ENCODE measurements at places on chromosomes 11 and 22.

DNA sequence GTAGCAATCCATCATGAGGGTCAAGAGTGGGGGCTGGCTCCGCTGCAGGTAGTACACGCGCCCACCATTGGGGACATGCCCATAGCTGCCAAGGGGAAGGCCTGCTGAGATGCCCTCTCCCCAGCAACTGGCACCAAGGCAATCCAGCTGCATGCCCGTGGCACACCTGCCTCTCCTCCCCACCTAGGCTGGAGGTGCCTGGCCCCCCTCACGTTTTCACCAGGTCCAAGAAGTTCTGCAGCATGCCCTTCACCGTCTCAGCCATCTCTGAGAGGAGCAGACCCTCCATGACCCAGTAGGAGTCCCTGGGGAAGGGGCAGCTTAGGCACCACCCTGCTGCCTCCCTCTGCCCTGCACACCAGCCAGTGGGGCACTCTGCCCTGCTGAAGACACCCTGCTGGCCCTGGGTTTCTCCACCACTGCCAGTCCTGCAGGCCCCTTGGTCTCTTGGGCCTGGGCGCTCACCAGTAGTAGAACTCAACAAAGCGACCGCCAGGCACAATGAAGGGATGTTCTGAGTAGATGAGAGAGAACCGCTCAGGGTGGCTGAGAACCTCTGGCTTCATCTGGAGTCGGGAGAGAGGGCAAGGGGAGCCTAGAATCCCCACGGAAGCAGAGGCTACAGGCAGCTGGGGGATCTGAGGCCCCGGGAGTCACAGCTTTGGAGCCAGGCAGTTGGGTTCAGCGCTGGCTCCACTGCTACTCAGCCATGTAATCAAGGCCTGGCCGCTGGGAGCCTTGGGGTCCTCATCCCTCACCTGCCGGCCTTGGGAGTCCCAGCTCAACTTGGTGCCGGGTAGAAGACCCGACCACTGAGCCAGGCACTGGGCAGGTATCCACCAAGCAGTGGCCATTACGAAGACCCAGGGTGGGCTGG lies 17.8 kb downstream of the TREH start:
- no peak for DNase-seq

- DNase-seq, result no peak
Measured at GRCh38 chr11:46906609-46907041, 11.7 kb downstream of the LRP4 start.

- no peak for DNase-seq
Measured at GRCh38 chr11:44104481-44105294, 9.2 kb downstream of the EXT2 start.

GRCh38 chr11:2807025-2807681 lies 78.4 kb downstream of the CDKN1C start:
- no peak for DNase-seq

- no peak for DNase-seq
Measured at GRCh38 chr22:44918925-44919392, 90.8 kb downstream of the PHF21B start.

DNA sequence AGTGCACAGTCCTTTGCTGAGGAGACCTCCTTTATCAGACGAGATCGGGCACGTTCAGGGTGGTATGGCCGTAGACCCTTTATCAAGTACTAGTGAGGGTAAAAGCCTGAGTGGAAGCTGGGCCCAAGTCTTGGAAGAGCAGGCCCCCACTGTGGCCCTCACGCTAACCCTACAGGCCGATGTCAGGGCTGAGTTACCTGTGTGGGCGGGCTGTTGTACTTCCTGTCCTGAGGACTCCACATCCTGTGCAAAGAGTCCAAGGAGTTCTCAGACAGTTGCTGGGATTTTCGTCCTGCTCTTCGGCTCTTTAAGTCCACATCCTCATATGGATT lies 34.9 kb downstream of the RPL27A start:
- DNase-seq, result no peak

GRCh38 chr22:27113211-27113635 lies 455.8 kb downstream of the MIAT start:
- DNase-seq, result no peak

DNA sequence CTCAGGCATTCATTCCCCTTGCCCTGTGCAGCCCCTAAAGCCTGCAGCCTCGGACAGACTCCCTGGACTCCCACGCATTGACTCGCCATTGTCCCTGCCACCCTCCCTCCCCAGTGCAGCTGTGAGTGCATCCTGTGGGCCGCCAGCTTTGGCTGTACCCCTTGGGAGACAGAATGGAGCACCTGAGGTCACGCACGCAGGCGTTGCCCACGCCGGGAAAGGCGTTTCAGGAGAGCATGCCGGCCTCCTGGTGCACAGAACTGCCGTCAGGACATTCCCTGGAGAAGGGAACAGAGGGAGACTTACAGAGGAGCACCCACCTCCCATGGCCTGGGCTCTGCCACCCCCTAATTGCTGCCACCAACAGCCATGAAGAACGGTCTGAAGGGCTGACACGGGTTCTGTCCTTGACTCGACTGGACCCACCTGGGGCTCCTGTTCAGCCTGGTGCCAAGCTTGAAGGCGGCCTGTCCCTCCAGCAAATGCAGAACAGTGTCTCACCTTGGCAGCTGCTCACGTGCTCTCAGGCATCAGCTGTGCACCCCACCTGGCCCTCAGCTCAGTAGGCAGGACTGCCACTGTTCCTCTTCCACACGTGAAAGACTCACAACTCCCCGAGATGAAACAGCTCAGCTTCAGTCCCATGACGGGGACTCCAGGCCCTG lies 503.8 kb downstream of the BRD1 start:
- DNase-seq, result no peak

DNA sequence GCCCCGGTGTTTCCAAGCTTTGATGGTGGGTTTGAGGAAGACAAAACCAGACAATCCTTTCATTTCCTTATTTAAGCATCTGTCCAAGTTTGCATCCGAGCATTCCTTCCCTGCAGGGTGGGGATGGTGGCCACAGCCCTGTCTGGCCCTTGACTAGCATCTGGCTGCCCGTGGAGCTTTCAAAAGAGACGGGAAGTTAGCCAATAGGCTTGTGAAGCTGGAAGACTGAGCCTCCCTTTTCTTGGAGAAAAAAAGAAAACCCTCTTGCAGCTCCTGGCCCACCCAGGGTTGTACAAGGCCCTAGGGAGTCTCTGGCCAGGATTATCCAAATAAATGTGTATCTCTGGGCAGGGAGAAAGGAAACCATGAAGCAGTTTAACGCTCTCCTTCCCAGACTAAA lies 60.6 kb downstream of the MICAL2 start:
- no peak for DNase-seq

GRCh38 chr11:123093739-123094138 lies 31.8 kb upstream of the HSPA8 start:
- DNase-seq, result no peak

GRCh38 chr11:129248618-129249017 lies 56.5 kb upstream of the ARHGAP32 start:
- DNase-seq, result no peak

GRCh38 chr11:108069947-108070346 lies 51.4 kb upstream of the ACAT1 start:
- no peak for DNase-seq

DNA sequence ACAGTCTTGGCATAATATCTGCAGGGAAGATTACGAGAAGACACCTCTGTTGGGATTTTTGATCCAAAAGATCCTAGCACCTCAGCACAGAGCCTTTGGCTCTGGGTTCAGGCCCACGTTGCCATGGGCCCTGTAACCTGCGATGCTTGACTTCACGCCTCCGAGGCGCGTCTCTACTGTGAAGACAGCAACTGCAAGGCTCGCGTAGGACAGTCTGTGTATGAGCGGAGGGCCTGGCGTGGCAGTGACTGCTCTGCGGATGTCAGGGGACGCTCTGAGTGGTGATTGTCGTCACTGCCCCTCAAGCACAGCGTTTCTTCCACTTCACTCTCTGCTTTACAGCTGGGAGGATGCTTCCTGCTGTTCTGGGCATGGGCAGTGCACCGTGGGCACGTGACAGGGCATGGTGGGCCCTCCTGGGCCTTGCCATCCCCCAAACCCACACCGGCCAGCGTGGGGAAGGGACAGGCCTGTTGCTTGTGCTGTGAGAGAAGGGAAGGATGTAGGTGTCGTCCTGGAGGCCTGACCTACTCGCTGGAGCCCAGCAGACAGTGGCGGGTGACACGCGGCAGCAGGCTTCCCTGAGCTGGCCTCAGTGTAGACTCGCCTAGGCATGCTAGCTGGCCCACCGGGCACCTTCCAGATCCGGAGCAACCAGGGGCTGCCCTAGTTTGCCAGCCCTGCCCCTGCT lies 26.5 kb downstream of the GLB1L2 start:
- DNase-seq, result no peak

GRCh38 chr22:36729321-36729720 lies 25.8 kb upstream of the CACNG2 start:
- DNase-seq, result no peak

DNA sequence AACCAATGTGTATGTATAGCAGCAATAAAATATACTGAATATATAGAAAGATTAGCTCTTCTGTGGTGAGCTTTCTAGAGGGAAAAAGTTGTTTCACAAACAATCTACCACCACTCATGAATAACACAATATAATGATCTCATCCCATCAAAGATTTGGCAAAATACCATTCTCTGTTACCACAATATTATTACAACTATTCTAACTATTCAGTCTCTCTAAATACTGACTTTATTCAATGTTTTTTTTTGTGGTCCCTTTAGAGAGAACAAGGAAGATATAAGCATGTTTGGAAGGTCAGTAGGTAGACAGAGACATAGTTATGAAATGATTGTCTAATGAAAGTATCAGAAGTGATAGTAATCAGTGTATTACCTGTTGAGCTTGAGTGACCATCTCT lies 7.8 kb downstream of the CCDC90B start:
- DNase-seq, result no peak

DNA sequence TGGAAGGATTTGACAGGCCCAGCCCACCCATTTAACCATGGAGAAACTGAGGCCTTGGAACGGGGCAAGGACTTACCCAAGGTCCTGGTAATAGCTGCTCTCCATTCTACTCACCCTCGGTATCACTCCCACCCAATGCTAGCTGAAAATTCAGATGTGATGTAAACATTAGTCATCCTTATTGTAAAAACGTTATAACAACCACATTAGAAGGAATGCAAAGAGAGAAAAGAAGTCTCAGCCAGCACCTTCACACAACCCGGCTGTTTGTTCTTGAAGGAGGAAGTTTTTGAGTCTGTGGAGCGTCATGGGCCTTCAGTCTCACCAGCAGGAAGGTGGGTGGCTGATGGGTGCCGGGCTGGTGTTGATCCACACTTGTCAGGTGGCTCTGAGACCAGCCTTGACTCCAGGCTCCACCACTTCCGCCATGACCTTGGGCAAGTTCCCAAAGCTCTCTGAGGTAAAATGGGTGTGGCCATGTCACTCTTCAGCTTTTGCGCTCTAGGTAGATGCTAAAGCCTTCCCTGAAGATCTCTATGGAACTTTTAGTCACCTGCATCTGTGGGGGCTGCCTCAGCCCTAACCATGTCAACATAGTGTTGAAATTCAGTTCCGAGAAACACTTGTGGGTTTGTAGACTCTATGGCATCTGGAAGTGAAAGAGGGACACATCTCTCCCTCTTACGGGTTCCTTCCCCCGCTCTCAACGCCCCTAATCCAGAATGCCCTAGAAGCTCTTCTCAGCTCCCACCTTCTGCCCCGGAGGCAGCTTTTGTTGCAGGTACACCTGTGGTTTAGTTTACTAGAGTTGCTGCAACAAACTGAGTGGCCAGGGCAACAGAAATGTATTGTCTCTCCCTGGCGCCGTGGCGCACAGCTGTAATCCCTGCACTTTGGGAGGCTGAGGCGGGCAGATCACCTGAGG lies 14.8 kb downstream of the CD6 start:
- no peak for DNase-seq

- no peak for DNase-seq
Measured at GRCh38 chr22:36337365-36338130, 50.2 kb downstream of the MYH9 start.

DNA sequence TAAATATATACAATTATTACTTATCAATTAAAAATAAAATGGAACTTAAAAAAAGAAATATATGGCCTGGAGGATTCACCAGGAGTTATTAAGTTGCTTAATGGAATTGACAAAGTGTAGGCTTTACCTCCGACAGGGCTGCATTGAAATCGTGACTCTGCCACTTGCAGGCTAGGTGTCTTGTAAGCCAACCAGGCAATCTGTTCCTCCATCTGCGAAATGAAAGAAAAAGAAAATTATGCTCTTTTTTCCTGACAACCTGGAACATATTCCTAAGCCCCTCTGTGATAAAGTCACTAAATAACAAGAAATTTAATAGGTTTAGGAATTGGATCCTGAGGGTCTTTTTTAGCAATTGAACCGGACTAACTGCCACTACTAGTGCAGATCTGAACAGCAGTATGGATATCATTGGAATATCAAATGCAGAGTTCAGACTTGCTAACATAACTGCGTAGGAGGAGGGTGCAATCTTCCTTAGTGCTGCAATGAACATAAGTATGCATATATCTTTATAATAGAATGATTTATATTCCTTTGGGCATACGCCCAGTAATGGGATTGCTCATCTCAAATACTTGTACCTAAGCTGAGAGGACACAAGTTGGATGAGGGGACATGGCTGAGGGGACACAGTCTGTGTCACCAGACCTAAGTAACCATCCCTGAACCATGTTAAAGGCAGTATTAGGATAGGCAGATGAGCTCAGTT lies 42.5 kb upstream of the CEP126 start:
- DNase-seq, result no peak

DNA sequence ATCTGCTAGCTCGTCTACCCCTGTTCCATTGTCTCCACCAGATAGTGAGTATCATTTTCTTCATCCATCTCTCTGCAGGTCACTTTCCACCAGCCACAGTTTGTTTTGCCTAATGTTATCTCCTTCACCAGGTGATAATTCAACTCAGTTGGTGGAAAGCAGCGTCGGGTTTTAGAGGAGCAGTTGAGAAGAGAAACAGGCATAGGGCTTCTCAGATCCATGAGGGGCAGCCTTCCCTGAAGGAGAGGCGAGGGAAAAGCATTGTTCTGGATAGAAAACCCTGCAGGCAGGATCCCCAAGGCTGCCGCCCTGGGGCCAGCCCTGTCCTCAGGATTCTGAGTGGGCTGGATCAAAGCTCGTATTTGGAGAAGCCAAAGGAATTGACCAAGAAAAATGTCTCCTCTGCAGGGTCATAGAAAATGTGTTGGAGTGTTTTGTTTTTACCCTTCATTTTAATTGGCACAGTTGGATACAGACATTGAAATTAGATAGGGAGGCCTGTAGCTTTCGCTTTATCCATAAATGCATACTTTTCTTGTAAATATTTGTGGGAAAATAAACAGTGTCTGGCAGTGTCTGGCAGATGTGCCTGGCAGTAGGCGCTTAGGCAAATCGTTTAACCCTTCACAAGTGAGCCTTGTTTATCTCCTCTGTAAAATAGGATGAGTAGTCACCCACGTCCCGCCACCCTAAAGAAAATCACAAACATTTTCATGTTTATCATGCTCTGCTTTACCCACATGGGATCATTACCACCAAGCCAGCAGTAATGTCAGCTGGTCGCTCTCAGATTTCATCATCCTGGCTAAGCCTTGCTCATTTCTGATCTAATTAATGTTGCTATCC lies 73.4 kb upstream of the TTC12 start:
- no peak for DNase-seq

DNA sequence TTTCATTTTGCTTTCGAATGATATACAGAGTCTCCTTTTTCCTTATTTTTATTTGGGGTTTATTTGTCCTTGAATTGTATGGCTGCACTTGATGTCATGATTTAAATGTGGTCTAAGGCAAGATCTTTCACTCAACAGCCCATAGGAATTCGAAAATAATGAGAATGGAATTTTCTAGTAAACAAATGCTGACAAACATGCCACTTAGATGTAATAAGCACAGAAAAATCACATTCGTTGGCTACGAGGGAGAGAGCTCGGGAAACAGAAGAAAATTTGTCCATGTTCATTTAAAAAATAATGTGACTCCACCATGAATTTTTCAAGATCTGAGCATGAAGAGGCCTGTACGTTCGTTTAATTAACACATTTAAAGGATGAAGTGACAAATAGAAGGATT lies 73.0 kb downstream of the BLID start:
- DNase-seq, result no peak
